ENCODE measurements at places on chromosomes 7 and 10.

- no peak for DNase-seq
Measured at GRCh38 chr10:75431180-75432111, at the start of gene LRMDA. LRMDA (plus strand) TSS chr10:75431624.

DNA sequence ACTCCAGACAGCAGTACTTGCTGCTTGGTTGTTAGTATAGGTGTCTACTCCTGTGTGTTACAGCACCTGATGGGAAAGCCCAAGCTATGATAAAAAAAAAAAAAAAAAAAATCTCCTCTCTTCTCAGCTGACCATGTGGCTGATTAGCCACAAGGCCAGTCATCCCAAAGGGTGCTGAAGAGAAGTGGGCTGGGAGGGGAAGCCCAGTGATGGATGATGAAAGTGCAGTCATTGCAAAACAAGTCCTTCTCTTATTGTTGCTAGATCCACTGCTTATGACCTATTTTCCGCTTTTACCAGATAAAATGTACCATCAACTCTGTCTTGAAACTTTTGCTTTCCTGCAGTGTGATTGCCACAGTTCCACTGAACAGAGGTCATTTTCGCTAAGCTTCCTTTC is 1092.5 kb upstream of the C7orf33 start:
- DNase-seq: no peak

GRCh38 chr10:75616874-75617478 is 185.6 kb downstream of the LRMDA start:
- DNase-seq: no peak

DNA sequence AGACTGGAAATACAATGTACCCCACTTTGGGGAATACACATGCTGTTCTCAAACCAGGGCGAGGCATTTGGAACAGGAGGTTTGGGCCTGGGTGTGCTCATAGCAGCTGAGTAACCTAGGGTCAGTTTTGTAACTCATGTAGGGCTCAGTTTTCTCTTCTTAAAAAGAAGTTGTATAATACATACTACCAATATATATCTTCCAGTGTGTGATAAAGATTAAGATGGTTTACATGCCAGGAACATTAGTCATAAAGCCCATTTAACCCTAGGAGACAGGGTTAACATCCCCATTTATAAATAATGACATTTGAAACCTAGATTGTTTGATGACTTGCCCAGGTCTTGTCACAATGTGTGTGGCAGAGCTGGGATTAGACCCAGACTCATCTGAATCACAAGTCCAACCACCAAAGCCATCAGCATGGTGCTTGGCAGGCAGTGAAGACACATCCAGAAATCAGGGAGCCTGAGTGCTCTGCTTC is 6.0 kb downstream of the AKR1B10 start:
- DNase-seq: no peak

DNA sequence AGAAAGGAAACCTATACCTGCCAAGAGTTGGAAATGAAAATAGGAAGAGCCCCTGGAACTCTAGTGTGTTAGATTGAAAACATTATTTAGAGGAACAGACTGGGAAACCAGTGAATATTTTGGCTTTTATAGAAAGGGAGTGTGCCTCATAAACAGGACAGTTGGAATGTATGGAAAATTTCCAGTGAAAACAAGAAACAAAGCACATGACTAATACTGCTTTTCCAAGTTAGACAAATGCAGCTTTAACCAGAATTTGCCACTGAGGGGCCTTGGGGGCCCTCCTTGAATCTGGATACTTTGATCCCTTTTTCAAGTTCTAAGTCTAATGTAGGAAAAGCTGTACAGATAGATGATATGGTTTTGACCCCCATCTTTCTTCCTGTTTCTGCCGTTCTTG is 21.2 kb downstream of the ITGB8 start:
- DNase-seq: peak; percentile 32
